ENCODE measurements at places on chromosomes 12 and 14. TPM values are rescaled to one million over a fixed set of nuclear protein-coding genes. Genes with fewer than 3 reads are reported as not detected.

Gene NFATC4
- polyA plus RNA-seq, result 7.3 TPM

Gene NCOR2
- 60.9 TPM for polyA plus RNA-seq

Gene TSPAN9
- polyA plus RNA-seq, result 9.8 TPM

Gene AMN
- polyA plus RNA-seq, result 0.18 TPM

Gene PTPN21
- polyA plus RNA-seq, result 10.7 TPM

Gene PARP2
- polyA plus RNA-seq, result 30.1 TPM

Gene WNT1
- polyA plus RNA-seq, result not detected

Gene ERBB3
- polyA plus RNA-seq, result 0.26 TPM

Gene OTOGL
- polyA plus RNA-seq, result 0.07 TPM

- DNase-seq, result no peak
Observed at GRCh38 chr12:114826244-114826643, 142.3 kb upstream of the TBX3 start.

GRCh38 chr12:68905733-68906132 lies 27.2 kb downstream of the CPM start:
- DNase-seq, result no peak

GRCh38 chr12:55743406-55744339 lies 751 bp downstream of the GDF11 start:
- DNase-seq, result peak; percentile 65

DNA sequence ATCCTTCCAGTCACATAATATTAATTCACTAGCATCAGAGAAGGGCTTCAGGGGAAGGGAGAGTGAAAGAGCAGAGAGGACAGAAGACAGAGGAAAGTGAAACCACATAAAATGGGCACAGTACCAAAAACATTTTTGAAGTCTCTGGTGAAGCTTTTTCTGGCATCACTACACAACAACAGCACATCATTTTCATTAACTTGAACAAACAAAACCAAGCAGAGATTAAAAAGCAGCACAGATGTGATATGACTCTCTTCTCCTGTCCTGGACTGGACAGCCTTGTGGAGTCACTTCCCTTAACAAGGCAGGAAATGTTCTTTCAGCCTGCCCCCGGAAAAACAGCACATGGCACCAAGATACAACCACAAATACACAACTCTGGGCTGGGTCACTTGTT lies 112.0 kb downstream of the TSPAN8 start:
- no peak for DNase-seq

DNA sequence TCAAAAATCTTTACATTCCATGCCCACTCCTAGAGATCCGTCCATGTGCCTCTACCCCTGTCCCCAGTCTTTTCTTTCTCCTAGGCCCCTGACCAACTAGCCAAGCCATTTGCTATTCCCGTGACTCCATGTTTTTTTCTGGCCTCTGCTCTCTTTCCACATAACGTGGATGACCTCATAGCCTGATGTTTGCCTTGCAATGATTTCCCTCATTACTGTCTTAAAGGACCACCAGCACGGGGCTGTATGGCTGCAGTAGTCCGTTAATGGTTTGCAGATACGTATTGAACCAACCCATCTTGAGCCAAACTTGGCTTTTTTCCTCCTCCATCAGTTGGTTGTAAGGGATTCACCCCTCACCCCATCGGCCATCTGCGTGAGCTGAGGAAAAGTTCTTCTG lies 226.0 kb downstream of the PCNX1 start:
- DNase-seq, result no peak

DNA sequence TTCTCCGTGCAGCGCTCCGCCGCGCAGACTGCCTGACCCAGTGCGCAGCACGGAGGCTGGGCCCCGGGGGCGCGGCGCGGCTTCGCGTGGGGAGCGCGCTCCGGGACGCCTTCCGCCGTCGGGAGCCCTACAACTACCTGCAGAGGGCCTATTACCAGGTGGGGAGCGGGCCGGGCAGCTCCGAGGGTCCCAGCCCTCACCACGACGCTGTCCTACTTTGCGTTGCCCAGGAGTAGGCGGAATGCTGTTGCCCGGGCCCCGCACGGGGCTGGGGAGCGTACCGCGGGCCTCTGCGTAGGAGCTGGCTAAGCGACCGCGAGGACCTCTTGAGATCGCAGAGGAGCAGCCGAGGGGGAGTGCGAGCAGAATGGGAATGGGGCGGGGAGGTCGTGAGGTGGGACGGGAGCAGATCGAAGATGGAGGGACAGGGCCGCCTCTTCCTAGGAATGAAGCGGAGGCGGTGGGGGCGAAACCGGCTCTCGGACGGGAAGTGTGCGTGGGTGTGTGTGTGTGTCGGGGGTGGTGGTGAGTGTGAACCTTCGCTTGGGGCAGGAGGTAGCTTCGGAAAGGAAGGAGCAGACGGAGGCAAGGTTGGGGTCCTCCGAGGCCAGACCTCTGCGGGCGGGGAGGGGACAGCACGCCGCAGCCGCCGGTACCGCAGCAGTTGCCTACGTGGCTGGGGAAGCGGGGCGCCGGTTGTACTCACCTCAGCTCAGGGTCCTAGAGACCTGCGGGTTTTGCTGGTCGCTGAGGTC lies 751 bp downstream of the P3H3 start:
- peak; percentile 45 for DNase-seq

DNA sequence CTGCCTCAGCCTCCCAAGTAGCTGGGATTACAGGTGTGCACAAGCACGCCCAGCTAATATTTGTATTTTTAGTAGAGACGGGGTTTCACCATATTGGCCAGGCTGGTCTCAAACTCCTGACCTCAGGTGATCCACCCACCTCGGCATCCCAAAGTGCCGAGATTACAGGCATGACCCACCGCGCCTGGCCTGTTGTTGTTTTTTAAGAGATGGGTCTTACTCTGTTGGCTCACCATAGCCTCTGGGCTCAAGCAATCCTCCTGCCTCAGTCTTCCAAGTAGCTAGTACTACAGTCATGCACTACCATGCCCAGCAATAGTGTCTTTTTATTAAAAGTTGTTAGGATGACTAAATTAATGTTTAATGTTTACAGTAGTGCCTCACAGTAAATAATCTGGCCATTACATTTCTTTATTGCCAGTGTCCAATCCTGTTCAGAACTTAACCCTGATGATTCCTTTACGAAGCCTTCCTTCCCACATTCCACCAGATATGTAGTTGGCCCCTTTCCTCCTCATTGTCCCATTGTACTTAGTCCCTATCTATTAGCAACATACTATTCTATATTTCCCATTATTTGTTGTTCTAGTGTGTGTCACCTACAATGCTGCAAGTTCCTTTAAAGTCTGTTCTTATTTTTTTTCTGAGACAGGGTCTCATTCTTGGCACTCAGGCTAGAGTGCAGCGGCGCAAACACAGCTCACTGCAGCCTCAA lies 8.8 kb upstream of the SMARCC2 start:
- no peak for DNase-seq

DNA sequence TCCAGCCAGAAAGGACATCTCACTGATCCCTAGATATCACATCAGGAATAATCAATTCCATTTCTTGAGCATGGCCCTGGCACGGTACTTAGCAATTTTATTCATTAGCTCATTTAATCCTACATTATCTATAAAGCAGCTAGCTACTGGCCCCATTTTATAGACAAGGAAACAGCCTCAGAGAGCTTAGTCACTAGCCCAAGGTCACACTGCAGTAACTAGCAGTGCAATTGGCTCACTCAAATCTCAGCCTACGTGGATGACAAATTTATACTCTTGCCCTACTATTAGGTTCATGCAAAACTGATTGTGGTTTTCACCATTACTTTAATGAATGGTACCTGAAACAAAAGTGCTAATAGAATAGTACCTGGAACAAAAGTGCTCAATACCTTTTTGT lies 41.7 kb downstream of the NUAK1 start:
- DNase-seq, result no peak

DNA sequence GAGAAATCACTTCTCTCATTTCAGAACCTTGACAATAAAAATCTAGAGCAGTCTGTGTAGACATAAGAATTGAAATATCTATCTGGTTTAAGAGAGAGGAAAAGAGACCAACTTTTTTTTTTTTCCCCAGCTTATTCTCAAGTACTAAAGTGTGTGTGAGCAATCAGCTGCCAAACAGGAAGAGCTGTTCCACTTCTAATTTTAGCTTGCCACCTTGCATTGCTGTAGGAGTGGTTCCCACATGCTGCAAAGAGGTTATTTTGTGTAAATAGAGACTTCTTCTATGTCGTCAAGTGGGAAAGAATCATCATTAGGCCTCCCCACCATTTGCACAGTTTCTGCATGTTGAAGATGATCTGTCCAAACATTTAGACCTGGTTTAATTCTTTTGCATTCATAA lies 142.6 kb downstream of the NPAS3 start:
- no peak for DNase-seq

DNA sequence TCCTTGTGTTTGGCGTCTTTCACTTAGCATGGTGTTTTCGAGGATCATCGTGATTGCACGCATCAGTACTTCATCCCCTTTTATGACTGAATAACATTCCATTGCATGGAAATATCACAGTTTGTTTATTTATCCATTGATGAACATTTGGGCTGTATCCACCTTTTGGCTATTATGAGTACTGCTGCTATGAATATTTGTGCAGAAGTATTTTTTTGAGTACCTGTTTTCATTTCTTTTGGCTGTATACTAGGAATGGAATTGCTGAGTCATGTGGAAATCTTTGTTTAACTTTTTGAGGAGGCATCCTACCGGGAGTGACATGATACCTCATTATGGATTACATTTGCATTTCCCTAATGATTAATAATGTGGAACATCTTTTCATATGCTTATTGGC lies 66.4 kb downstream of the WNK1 start:
- no peak for DNase-seq

DNA sequence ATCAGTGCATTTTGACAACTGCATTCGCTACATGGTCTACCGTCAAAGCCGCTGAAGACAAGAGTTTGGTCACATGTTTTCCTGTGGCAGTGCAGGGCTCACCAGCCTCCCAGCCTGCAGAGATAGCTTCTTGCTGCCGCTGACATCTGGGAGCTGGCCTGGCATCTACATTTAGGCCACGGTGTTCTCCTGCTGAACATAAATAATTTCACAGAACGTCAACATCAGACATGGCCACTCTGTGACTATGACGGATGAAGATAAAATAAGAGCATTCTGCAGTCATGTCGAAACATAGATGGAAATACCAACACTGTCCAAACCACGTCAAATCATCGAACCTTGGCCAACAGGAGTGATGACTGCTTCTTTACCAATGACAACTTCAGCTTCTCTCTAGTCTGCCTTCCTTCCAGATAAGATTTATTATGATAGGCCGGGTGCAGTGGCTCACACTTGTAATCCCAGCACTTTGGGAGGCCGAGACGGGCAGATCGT lies 91.2 kb downstream of the TNFAIP2 start:
- DNase-seq, result no peak

GRCh38 chr12:118370601-118371000 lies 2.1 kb downstream of the TAOK3 start:
- DNase-seq, result no peak

- DNase-seq, result no peak
Observed at GRCh38 chr14:59190372-59190771, 1.9 kb downstream of the DAAM1 start.

GRCh38 chr14:41355866-41356265 lies 250.8 kb upstream of the LRFN5 start:
- no peak for DNase-seq

DNA sequence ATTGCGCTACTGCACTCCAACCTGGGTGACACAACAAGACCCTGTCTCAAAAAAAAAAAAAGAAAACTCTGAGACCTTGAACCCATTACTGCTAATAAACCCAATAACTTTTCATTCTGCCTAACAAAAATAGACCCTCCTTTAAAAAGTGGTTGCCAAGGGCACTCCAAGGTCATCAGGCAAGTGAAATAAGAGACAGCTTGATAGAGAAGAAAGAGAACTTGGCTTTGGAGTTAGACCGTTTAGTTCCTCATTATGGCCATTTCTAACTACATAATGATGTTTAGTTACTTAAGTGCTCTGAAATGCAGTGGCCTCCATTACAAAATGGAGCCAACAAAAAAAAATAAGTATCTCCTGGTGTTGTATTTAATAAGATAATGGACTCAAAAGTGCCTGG lies 55.9 kb downstream of the PHLDA1 start:
- DNase-seq, result no peak

DNA sequence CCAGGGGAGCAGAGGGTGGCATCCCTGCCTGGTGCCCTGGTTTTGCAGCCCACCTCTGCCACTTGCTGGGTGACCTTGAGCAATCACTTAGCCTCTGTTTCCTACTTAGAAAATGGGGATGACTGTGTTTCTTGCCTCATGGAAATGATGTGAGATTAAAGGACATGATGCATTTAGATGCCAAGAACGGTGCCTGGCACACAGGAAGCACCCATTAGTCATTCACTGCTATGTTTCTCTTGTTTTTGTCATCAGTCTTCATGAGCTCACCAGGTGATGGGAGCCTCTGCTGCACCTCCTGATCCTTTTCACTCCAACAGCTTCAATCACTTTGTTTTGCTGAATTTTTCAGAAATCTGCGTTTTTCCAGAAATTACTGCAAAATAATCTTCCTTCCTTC lies 23.6 kb upstream of the ATF1 start:
- DNase-seq, result no peak

- no peak for DNase-seq
Observed at GRCh38 chr12:101002696-101003419, 207.2 kb downstream of the SLC5A8 start.

DNA sequence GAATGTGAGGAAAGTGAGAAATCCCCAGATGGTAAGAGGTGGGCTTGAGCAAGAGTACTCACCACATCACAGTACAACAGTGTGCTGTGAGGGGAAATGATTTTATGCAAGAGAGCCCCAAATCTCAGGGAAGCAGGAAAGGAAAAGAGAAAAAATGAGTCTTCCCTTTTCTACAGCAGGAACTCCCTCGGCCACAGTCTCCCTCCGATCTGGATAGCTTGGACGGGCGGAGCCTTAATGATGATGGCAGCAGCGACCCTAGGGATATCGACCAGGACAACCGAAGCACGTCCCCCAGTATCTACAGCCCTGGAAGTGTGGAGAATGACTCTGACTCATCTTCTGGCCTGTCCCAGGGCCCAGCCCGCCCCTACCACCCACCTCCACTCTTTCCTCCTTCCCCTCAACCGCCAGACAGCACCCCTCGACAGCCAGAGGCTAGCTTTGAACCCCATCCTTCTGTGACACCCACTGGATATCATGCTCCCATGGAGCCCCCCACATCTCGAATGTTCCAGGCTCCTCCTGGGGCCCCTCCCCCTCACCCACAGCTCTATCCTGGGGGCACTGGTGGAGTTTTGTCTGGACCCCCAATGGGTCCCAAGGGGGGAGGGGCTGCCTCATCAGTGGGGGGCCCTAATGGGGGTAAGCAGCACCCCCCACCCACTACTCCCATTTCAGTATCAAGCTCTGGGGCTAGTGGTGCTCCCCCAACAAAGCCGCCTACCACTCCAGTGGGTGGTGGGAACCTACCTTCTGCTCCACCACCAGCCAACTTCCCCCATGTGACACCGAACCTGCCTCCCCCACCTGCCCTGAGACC lies 7.8 kb downstream of the ATN1 start:
- peak; percentile 56 for DNase-seq

GRCh38 chr14:105021656-105022275 lies 883 bp upstream of the CDCA4 start:
- peak; percentile 37 for DNase-seq

Data from psoas muscle (tissue), 8 donors.